ENCODE measurements at places on chromosomes 3 and 15. TPM values are rescaled to one million over a fixed set of nuclear protein-coding genes. Genes with fewer than 3 reads are reported as not detected.

Gene LYZL4
- not detected for total RNA-seq

Gene SAXO2
- 0.50 TPM for total RNA-seq

Gene CCR8
- not detected for total RNA-seq

Gene GOLGA6L4
- 0.59 TPM for total RNA-seq

Gene FSD2
- not detected for total RNA-seq

Gene CATSPER2
- total RNA-seq: 0.15 TPM

Gene SH3GL3
- not detected for total RNA-seq

Gene BUB1B
- total RNA-seq: 35.5 TPM

Gene TSC22D2
- 8.8 TPM for total RNA-seq

Gene FBN1
- total RNA-seq: 87.0 TPM

Gene GREM1
- 26.1 TPM for total RNA-seq

Gene TGM5
- total RNA-seq: not detected

Gene MCTP2
- 1.8 TPM for total RNA-seq

Gene NLGN1
- 0.50 TPM for total RNA-seq

Gene KCNMB3
- 0.34 TPM for total RNA-seq

Gene COL6A5
- not detected for total RNA-seq

Gene TNIK
- 4.0 TPM for total RNA-seq

Gene CYP8B1
- not detected for total RNA-seq

Gene CCDC12
- total RNA-seq: 24.7 TPM

Gene TLR9
- total RNA-seq: under 0.01 TPM

Gene CYP19A1
- not detected for total RNA-seq

Gene CHRM5
- total RNA-seq: not detected

Gene PPP2R3A
- 9.8 TPM for total RNA-seq

Gene UQCC5
- 1.2 TPM for total RNA-seq

Gene SNAPC5
- 37.0 TPM for total RNA-seq

Gene CYP11A1
- total RNA-seq: 0.84 TPM

Gene CPNE9
- total RNA-seq: under 0.01 TPM

Gene CCDC13
- 1.2 TPM for total RNA-seq

Gene ASB7
- total RNA-seq: 8.6 TPM

Gene RPS17
- 3,119 TPM for total RNA-seq

Gene CCR3
- not detected for total RNA-seq
